ENCODE measurements at places on chromosomes 3 and 15.

GRCh38 chr3:52609316-52609815, 73.0 kb downstream of the UQCC5 start:
- no peak for DNase-seq

- no peak for DNase-seq
These were observed 1088.6 kb downstream of the TUSC7 start for GRCh38 chr3:117798221-117798620.

DNA sequence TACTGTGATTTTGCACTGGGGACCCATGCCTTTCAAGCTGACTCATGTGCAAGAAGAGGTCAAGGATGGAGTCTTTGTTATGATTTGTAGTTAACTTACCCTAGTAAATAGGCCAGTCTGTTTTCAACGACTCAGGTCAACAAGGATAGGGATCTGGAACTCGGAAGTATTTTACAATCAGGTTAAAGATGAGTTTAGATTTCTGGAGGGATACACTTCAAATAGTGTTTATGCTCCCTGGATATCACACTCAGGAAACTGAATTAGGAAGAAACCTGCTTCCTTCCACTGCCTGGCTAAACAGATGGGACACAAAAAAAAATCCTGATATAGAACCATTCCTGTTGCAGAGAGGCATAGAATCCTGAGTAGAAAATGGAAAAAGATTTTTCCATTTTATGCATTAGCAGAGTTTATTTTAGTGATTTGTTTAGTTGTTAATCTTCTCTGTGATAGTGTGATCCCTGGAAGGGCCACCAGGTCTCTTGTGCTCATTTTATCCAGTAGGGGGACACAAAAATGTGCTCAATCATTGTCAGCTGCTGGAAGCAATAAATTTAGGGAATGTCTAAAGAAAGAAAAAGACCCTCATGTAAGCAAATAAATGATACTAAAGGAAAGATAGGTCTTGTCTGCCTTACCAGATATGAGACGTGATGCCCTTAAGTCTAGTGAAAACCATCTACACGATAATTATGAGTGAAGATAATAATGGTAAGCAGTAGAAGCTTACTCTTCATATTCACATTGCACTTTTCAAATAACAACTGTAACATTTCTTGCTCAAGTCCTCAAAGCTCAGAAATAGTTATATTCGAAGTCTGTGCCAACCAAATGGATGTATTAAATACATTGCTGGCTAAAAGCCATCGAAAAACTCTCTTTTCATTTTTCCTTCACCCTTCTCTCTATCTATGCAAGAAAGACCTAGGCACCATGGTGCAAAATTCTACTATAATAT, 452.1 kb upstream of the KCNMB2 start:
- no peak for DNase-seq

GRCh38 chr3:18057471-18058091, 315.1 kb upstream of the TBC1D5 start:
- DNase-seq = no peak

DNA sequence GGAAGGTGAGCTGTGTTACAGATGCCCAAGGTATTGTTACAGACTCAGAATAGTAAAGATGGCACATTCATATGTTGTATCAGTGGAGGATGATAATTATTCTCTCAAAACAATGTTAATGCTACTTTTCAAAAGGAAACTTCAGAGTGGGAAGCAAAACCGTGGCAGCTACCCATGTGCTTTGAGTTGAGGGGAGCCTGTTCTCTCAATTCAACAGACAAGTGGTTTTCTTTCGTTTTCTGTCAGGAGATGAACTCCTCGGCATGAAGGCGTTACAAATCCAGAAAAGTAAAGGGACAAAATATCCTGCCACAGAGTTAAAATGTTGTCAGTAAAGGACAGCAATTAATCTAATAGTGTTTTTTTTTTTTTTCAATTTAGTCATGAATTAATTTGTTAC, 629.4 kb upstream of the GBE1 start:
- no peak for DNase-seq

DNA sequence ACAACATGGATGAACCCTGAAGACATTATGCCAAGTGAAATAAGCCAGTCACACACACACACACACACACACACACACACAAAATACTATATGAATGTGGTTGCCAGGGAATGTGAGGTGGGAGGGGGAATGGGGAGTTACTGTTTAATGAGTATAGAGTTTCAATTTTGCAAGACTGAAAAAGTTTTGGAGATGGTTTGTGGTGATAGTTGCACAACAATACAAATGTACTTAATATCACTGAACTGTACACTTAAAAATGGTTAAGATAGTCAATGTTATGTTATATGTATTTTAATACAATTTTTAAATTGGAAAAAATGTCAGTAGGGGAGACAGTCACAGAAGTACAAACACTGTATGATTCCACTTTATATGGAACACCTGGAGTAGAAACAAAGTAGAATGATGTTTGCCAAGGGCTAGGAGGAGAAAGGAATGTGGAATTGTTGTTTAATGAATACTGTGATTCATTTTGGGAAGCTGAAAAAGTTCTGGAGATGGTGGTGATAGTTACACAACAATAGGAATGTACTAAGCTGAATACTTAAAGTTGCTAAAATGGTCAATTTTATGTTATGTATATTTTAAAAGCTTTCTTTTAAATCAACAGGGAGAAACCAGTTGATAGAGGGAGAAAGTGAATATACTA, 76.6 kb downstream of the RPL39L start:
- DNase-seq = no peak

- DNase-seq = no peak
These were observed 24.4 kb downstream of the SEC61A1 start for GRCh38 chr3:128076483-128077201.

GRCh38 chr3:150073513-150073912, 102.8 kb upstream of the PFN2 start:
- no peak for DNase-seq

DNA sequence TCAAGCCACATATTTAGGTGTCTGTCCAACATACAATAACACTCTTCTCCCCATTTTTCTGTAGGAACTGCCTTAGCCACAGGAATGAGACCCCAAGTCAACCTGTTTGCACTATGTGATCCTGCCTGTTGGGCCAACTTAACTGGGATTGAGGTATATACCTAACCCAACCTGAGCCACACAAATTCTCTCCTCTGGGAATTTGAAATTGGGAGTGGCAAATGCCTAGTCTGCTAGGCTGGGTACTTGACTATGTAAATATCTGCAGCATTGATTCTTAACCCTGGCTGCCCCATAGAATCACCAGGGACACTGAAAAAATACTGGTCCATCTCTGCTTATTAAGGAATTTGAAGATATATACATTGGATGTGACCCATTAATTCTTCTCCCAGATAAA, 35.2 kb upstream of the TNIK start:
- no peak for DNase-seq

DNA sequence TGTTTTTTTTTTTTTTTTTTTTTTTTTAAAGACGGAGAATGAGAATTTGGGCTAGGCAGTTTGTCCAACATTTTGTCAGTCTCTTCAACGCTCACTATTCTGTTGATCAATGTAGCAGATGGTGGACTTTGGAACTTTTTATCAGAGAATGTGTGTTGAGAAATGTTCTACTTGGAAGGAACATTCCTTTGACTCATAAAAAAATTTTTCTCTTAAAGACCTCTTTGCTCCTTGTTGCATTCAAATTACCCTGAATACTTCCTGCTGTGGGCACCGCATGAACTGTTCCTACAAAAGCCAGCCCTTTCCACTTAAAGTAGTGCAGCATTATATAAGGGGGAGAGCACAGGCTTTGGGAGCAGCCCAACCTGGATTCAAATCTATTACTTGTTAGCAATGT, 182.9 kb downstream of the AKAP13 start:
- DNase-seq = no peak

- DNase-seq = no peak
These were observed 36.5 kb downstream of the BOC start for GRCh38 chr3:113247675-113248458.

DNA sequence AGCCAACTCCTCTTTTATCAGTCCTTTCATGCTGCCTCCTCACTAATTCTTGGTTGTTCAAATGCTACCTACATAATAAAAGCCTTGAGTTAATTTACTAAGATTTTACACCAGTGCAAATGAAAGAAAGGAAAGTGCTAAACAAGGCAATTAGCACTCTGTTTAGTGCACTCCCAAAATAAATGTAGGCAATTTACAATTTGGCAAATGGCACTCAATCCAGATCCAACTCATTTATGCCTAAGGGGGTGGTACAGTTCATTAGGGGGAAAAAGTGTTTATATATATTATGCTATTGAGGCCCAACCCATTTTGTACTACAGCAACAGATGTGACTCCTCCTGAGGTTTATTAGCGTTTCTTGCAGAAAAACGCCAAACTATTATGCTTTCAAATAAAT, 370.1 kb downstream of the NR2F2 start:
- DNase-seq = no peak

DNA sequence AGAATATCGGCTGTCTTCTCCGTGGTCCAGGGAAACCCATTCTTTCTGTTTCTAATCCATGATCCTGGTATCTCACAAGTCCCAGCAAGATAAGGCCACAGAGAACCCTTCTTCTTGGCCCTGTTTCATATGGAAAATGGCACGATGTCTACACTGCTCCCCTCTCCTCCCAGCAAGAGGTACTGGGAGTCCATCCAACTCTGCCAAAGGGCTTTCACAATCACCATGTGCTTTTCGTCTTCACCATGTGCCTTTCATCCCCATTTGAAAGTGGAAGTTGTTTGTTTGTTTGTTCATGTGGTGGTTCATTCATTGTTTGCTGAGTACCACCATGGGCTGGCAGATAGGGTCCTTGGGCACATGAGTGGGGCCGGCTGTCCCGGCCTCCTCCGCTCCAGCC, 5.5 kb downstream of the ITIH3 start:
- DNase-seq = no peak

DNA sequence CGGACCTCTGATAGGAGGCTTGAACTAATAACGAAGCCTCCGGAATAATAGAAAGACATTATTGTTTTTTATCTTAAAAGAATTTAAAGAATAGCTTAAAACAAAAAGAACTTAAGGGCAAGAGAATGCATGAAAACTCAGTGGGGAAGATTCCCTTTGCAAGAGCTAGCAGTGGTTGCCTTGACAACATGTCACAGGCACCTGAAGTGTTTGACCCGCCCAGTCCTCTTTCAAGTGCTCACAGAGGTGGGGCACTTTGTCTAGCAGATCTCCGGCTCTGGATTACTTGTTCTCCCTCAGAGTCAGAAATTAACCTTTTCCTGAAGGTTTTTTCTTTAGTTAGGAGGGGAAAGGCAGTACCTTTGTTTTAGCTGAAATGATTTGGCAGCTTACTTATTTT, 37.8 kb downstream of the LARS2 start:
- no peak for DNase-seq

DNA sequence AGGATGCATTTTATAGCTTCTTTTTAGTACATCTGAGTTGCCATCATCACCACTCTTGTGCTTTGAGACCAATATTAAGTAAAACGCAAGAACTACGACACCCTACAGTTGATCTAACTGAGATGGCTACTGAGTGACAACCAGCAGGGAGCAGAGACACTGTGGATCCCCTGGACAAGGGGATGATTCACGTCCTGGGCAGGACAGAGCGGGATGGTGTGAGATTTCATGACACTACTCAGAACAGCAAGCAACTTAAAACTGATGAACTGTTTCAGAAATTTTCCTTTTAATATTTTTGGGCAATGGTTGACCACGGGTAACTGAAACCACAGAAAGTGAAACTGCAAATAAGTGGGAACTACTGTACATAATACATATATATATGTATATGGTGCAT, 299.2 kb downstream of the ADAMTS17 start:
- DNase-seq = no peak

DNA sequence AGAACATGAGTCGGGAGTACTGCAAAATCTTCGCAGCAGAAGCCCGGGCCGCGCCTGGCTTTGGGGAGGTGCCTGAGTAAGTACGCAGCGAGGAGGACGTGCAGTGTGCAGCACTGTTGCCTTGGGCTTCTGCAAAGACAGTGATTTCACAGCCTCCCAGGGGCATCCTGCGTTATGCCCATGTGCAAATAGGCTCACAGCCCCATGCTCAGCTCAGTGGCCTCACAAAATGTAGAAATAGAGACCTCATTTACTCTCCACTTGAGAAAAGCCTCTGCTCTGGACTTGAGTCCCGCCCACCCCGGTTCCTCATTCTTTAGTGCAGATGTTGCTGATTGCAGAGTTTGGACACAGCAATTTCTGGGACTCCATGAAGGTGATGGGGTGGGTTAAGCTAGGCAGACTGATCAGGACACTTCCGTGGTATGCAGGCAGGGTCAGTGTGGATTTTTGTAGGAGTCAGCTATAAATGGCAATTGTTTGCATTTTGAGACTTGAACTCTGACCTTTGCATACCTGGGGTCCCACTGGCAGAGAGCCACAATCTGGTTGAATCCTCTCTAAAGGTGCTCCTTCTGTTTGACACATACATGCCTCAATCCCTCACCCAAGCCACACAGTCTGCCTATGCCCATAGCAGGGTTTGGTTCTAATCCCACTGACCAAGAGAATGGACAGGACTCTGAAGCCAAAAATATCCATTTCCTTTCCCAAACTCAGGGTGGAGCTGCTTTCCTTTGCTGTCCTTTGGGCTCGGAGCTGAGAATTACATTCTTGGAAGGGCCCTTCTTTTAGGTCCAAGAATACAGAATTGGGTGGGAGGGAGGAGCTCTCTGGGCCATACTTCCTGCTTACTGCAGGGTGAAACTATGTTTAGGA, 20.7 kb upstream of the SLC28A1 start:
- DNase-seq = no peak

GRCh38 chr3:97699889-97700288, 64.7 kb upstream of the ARL6 start:
- DNase-seq = no peak

DNA sequence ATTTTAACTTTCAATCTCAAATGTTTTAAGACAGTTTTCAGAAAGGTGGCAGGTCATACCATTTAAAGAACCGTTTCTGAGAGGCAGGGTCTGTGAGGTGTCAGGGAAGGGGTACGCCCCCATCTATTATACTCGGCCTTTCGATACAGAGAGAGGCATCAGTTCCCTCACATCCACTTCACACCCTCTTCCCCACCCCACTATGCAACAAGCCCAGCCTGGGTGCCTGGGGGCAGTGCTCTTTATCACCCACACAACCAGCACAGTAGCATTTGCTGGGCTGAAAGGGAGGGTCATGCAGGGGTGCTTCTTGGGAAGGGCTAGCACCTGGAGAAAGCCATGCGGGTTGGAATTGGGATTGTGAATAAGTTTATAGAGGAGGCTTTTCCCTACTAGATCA, 56.0 kb upstream of the KCNMB2 start:
- DNase-seq = no peak

DNA sequence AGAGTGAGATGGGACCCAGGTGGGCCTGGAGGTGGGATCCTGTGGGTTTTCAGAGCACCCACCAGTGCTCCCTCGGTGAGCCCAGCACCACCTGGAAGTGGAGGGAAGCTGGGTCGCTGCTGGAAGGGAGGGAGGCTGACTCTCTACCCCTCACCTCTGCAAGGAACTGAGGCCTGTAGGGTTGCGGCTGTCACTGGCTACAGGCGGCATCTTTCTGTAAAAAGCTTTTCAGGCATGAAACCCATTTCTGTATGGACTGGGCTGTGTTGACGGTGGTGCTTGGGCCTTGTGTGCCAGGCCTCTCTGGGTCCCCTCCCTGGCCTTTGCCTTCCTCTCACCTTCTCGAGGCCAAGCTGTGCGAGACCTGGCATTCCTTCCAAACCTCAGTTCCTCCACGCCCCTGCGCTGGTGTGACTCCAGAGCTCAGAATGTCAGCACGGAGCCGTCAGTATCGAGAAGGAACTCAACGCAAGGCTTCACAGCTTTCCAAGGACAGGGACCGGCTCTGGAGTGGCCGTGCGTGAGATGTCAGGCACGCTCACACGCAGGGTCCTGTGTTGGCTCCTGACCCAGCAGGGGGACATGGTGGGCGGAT, 16.6 kb downstream of the ABTB1 start:
- DNase-seq = no peak

Measured in effector CD8-positive, alpha-beta T cell (primary cell).